ENCODE measurements at places on chromosomes 11 and 22.

DNA sequence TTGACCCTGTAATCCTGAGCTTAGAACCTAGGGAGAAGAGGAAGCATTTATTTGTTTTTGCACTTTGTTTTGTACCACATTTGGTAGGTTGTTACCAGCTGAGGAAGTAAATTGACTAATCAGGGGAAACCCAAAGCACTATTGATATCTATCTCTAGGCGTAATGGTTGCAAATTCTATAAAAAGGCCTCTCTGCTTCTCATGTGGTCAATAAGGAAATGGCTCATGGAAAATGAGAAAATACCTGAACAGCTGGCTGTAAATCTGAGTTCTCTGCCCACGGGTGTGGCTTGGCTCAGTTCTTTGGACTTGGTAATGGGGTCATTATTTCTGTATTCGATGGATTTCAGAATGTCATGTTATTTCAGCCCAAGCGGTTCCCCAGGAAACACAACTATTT is 42.4 kb downstream of the BARX2 start:
- no peak for DNase-seq

DNA sequence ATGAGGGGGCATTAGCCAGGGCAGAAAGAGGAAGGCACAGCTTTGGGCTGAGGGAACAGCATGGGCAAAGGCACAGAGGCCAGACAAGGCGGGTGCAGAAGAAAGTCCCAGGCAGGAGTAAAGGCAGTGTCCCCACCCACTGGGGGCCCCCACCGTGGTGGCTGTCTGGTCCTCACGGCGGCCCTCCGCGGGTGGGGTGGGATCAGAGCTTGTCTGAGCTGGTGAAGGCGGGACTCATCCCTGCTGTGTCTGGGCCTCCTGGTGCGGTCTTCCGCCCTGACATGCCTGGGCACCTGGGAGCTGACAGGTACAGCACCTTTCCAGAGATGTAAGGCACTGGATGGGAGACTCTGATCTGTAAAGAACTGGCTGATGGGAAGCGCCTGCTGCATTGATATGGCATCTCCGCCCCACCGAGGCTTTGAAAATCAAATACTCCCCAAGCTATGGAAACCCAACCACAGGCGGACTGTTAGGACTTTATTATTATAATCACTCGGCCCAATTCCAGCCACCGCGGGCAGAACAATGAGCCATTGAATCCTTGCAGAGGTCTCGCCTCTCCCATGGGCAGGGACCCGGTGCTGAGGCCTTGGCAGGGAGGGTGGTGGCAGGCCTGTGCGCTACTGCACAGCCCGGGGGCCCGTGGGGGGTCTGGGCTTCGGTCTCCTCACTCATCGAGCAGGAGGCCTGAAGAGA is 14.2 kb upstream of the GNB1L start:
- DNase-seq, result peak; percentile 3

- DNase-seq, result no peak
Observed at GRCh38 chr22:44207173-44207980, 26.7 kb downstream of the PARVG start.

DNA sequence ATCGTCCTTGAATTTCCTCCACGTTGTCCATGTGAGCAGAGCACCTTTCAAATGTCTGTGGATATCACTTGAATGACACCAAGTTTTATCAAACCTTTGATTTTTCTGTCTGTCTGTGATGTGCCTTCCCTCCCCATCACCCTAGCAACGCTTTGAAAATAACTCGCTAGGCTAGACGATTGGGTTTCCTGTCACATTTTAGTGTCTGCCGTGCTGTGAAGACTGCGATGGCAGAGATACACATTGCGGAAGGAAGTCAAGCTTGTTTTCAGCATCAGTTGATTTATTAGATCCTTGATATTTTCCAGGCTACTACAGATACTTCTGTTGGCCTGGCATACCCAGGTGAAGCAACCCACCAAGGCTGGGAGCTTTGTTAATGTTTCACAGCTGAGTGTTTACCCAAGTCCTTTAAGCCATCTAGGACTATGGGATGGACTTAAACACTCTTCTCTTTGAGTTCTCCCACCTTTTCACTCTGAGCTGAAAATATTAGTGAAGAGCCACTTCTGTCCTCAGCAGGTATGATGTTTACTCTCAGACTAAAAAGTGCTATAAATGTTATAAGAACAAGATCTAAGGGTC is 93.6 kb upstream of the CD44 start:
- DNase-seq, result no peak

GRCh38 chr11:98358551-98358950 is 662.2 kb upstream of the CNTN5 start:
- no peak for DNase-seq

DNA sequence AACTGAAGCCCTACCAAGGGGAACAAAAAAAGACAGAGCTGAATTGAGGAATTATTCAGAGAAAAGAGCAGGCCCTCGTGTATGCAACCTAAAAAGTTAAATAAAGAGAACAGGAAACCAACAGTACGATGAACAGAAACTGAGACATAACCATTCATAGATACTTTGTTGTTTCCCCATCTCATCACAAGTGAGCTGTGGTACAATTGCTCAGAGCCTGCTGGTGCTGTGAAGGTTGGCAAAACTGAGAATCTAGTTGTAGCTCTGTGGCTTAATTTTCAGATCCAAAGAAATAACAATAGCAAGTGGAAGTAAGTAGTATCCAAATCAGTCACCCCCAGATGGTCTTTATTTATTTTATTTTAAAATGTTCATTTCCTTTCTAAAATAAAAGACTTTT is 37.7 kb upstream of the BLID start:
- no peak for DNase-seq

DNA sequence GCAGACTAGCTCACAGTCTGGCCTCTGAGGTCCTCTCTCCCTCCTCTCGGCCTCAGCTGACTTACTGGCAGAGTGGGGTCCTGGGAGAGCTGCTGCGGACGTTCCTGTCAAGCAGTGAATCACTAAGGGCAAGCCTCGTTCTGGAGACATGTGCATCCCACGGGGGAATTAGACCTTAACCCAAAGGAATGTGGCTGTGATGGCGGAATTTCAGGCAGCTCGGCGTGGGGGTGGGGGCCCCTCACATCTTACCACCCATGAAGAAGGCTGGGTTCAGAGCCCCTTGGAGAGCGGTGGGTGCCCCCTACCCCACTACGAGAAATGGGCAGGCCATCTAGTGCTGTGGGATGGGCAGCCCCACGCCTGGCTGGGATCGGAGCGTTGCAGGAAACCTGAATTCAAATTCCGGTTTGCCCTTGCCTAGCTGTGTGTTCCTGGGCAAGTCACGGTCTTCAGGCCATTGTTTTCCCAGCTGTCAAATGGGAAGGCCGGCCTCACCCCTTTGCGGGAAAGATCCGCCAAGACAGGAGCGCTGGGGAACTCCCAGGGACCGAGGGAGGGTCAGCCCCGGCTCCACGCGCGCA is 554 bp downstream of the LRRC32 start:
- DNase-seq, result no peak

- no peak for DNase-seq
Observed at GRCh38 chr11:68545796-68546195, 85.2 kb downstream of the PPP6R3 start.
